ENCODE measurements at places on chromosomes 2 and 18.

DNA sequence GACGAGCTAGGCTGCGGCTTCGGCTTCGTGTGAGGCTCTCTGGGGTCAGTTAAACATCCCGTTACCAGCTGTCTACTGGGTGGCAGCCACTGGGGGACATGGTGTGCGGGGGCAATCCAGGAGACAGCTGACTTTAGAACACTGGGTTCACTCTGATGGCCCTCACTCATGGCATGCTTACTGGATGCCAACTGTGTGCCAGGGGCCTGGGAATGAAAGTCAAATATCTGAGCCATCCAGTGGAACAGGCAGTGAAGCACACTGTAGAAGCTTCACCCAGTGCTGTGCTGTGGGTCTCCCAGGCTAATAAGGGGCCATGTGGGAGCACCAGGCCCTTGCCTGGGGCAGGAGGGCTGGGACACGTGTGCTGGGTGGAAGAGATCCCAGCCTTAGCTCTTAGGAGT lies 48.3 kb downstream of the GLI2 start:
- no peak for DNase-seq

DNA sequence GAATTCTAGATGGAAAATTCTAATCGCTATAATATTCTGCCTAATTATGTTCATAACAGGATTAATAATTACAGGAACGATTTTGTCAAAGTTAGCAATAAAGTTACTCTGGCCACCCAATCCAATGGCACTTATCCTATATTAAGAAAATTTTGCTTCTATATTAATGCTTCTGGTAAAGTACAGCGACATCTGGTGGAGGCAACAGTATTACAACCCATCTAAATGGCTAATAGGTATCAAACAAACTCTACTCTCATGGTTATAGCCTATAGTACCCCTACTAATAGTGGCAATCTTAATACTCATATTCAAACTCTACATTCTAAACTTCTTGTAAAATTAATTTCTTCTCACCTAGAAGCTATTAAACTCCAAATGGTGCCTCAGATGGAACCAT lies 1084.7 kb upstream of the LRRTM1 start:
- peak; percentile 4 for DNase-seq

- DNase-seq = no peak
These were observed 31.9 kb upstream of the RPIA start for GRCh38 chr2:88659538-88659915.

- no peak for DNase-seq
These were observed 396.3 kb downstream of the TRIB2 start for GRCh38 chr2:13113002-13113401.

DNA sequence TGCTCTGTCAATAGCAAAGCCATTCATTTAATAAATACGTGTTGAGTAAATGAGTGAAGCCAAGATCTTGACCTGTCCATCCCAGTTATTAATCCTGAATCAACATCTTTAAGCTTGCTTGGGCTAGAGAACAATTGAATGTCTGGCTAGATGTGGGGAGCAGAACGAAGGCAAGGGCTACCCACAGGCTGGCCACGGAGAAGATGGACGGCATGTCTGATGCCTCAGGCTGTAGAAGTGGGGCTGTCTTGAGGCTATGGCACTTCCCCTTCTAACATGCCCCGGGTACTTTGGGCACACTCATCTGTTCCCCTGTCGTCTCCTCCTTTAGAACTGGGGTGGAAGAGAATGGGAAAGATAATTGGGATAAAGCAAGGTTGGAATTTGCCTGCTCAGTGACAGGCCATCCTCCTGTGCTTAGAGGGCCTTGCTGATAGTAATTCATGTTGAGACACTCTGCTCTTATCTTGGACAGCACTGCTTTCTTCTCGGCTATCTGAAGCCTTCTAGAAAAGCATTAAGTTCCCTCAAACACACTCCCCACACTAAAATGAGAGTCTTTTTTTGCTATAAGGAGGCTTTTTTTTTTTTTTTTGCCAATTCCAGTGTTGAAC lies 225.7 kb downstream of the MREG start:
- no peak for DNase-seq

DNA sequence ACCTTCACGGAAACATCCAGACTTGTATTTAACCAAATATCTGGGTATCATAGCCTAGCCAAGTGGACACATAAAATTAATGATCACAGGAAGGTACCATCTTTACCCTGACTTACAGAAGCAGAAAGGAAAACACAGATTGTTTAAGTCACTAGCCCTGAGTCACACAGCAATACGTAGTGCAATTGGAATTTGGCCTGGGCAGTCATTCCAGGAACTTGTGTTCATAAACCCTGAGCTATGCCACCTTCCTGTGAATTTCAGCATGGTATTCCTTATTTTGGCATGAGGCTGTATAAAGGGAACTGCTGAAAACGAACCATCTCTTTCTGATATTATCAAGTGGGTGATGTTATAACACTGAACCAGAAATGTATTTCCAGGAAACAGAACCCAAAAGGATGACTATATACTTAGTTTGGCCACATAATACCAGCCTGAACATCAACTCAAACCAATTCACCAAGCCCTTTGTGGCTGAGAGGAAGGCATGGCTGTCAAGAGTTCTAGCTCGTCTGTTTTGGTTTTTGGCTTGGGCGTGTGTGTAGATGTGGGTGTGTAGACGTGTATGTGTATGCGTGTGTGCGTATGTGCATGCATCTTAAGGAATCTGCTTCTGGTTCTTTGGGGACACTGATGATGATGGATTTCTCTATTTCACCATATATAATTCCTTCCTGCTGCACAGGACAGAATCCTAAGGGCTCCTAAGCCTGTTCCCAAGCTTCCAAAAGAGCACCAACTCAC lies 533.4 kb upstream of the ID2 start:
- no peak for DNase-seq

GRCh38 chr2:15666861-15667808 lies 75.5 kb downstream of the DDX1 start:
- DNase-seq = no peak

DNA sequence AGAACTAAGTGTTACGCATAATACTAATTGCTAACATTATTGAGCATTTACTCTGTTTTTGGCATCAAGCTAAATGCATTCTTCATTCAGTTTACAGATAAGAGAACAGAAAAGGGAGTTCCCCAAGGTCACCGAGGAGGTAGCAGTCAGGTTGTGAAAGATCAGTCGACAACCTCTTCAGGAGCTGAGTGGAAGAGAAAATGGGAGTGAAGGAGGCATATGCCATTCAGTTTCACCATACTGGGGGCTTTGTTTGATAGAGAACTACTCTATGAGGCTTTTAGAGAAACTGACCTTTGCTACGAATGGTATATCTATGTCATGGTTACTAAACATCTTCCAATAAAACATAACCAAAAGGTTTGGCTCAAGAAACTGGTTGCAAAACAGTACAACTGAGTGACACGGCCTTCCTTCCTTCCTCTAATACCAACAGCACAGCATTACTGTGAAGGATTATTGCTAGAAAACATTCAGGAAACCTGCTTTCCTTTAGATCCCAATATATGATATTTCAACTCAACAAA lies 112.1 kb downstream of the RBMS1 start:
- DNase-seq = peak; percentile 80

- no peak for DNase-seq
These were observed 249.7 kb downstream of the TPGS2 start for GRCh38 chr18:36578871-36579710.

- no peak for DNase-seq
These were observed 364.6 kb downstream of the LRP1B start for GRCh38 chr2:141766225-141766624.

DNA sequence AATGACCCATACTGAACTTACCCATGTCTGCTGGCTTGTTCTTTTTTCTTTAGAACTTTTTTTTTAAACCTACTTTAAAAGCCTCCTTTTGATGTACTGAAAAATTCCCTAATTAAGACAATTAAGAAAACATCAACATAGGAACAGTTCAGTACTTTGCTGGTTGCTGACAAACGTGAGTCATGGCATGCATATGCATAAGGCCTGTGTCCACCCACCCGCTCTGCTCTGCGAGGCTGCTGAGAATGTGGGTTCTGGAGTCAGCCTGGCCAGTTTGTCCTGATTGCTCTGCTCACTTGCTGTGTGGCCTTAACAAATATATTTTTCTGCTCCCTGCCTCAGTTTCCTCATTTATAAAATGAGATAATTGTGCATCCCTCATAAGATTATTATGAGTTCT lies 27.3 kb downstream of the LAMA3 start:
- no peak for DNase-seq

- DNase-seq = no peak
These were observed 83.5 kb downstream of the DPP10 start for GRCh38 chr2:114525955-114526354.

- no peak for DNase-seq
These were observed 14.4 kb upstream of the RAB17 start for GRCh38 chr2:237604960-237605359.

GRCh38 chr18:34786162-34786741 lies 76.2 kb downstream of the DTNA start:
- no peak for DNase-seq

DNA sequence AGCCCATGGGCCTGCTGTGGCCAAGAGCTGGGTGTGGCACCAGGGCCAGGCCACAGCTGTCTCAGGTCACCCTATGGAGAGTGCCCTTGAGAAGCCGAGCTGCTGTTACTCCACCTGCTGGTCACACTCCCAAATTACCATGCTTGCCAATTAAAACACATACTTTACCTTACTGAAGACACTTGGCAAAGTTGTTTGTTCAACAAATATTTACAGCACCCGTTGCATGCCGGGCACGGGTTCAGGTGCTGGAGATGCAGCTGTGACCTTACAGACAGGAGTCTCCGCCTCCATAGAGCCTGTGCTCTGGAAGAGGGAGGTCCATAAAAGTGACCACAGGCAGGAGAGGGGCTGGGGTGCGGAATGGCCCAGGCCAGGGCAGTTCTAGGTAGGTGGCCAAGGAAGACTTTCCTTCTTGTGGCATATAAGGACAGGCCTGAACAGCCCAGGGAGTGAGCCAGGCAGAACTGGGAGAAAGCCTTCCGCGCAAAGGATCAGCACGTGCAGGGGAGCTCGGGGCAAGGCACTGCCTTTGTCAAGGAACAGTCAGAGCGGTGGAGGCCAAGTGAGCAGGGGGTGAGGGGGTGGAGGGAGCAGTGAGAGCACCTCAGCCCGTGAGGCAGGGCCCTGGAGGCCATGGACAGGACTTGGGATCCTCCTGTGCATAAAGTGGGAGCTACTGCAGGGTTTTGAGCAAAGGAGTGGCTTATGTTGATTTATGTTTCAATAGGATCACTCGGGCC lies 23.6 kb upstream of the RBM44 start:
- DNase-seq = peak; percentile 52

DNA sequence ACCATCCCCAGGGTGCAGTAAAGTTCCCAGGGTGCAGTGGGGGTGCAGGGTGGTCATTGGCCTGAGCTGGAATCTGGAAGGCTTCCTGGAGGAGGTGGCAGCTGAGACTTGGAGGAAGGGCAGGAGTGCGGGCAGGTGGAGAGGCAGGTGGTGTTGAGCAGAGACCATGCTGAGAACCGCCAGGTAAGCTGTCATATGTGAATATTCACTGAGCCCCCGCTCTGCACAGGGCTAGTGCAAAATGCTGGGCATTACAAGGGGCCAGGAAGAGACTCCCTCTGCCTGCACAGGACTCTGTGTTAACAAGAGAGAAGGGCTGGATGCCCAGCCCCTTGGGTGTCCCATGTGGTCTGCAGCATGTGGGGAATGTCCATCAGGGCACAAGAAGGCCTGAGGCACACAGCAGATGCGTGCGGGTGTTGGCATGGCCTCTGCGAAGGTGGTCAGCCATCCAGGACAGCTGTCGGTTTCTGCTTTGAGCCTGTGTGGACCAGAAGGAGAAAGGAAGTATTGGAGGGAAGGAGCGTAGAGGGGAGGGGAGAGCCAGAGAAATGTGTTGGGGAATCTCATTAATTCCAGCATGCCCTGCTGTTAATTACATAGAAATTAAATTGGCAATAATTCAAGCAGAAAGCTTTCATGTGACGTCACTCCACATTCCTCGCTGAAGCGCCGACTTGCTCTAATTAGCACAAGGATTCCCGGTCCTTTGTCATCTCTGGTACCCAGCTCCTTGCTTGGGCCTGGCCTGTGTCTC lies 62.8 kb upstream of the OTOS start:
- DNase-seq = no peak

DNA sequence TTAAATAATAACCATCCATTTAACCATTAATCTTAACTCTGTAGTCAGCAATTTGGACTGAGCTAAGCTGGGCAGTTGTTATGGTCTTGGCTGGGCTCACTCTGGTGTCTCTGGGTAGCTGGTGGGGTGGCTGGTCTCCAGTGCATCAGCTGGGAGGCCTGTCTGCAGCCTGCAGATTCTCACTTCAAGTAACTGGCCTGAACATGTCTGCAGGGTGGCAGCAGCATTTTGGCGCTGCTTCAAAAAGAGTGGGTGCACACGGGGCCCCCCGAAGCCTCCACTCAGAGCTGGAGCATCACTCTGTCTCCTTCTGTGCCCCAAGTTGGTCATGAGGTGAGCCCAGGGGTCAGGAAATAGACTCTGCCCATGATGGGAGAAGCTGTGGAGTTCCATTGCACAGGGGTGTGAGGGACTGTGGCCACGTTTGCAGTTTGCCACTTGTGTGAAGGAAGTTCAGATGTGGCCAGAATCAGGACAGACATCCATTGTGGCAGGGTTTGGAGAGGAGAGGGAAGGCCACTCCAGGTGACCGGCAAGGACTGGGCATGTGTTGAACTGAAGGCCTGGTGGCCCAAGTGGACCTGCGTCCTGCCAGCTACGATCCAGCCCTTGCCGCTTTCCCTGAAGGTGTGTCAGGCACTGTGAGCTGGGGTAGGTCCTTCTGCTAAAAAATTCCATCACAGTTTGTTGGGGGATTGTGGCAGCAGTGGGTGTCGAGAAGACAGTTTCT lies 4.9 kb upstream of the ALLC start:
- DNase-seq = no peak

GRCh38 chr18:37559194-37559593 lies 6.4 kb downstream of the CELF4 start:
- DNase-seq = no peak

DNA sequence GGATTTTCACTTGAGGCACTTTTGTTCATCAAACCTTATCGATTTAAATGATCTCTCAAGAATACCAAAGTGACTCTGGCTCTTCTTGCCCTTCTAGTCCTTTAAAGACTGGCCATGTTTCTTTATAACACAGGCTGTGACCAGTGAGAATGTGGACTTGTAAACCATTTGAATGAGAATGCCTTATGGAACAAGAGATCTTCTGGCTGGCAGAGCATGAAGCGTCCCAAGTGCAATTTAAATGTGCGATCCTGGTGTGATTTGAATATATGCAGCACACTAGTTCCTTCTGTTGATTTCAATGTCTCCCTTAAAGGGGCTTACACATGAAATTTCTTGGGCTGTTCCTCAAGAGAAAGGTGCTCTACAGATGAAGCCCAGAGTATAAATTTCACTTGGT lies 262.4 kb upstream of the CCDC68 start:
- DNase-seq = no peak
